ENCODE measurements at places on chromosomes 3 and 15. TPM values are rescaled to one million over a fixed set of nuclear protein-coding genes. Genes with fewer than 3 reads are reported as not detected.

The PIERCE2 gene
- total RNA-seq = 1.4 TPM

The PLEKHO2 gene
- total RNA-seq = 7.5 TPM

The HRH1 gene
- 0.28 TPM for total RNA-seq

The TF gene
- total RNA-seq = 0.50 TPM

The MCF2L2 gene
- total RNA-seq = 2.7 TPM

- DNase-seq = no peak
Observed at GRCh38 chr3:176347424-176348146, 849.7 kb downstream of the TBL1XR1 start.

DNA sequence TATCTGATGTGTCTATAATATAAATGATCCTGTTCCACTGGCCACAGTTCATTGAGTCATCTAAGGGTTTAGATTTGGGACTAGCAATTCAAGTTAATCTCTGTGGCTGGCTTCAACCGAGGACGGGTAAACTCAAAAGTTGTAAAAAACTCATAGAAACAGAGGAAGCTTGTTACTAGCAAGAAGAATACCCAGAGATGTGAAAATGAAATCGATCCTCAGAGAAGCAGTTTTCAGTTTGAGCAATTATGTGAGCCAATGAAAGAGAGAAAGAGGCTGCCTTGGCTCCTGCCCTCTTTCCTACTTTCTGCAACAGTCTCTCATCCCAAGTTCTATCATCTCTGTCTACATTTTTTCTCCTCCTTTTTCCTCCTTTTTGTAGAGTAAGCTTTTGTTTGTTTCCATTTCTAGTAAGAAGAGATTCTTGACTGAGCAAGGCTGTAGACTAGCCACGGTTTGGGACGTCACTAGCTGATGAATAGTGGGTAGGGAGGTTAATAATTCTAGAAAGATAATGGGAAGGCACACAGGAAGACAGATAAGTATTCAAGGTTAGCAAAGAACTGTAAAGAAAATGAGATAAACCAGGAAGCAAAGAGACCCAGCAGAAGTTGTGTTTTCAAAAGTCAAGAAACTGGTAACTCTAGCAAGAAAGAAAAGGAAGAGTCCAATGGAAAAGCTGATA lies 298.9 kb upstream of the NR2F2 start:
- no peak for DNase-seq

- DNase-seq = peak; percentile 41
Observed at GRCh38 chr3:127970966-127971592, 56.0 kb downstream of the KBTBD12 start.

GRCh38 chr3:190848870-190849269 lies 13.6 kb downstream of the GMNC start:
- no peak for DNase-seq

- no peak for DNase-seq
Observed at GRCh38 chr3:152620395-152620794, 214.5 kb upstream of the P2RY1 start.

The GSK3B gene
- 95.8 TPM for total RNA-seq

The OXTR gene
- total RNA-seq = 8.0 TPM

DNA sequence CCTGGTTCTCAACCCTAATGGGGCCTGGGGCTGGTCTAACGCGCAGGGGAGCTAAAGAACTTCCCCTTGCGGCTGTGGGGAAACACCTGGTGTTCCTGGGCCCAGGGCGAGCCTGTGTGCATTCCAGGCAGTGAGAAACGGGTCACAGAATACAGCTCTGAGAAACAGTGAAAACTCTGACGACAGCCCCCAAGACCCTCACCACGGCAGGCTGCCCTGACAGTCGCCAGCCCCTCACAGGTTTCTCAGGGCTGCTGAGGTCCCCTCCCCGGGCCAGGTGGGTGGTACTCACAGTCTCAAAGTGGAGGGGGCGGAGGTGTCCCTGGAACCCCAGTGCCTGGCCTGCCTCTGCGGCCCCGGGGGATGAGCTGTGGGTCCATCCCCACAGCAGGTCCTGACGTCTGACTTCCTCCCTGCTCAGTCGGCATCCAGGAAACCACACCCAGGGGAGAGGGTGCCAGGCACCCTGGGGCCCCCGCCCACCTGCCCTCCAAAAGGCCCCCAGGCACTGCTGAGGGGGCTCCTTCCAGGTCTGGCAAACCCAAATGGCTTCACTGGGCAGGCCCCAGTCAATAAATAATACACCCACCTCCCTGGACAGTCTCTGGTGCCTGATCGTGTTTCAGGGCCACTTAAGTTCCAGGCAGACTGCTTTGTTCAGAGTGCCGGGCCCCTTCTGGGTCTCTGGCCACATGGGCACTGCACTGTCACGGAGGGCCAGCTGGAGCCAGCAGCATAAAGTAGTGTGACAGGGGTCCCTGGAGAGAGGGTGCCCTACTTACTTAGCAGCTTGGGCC lies 57.7 kb downstream of the IQSEC1 start:
- no peak for DNase-seq

DNA sequence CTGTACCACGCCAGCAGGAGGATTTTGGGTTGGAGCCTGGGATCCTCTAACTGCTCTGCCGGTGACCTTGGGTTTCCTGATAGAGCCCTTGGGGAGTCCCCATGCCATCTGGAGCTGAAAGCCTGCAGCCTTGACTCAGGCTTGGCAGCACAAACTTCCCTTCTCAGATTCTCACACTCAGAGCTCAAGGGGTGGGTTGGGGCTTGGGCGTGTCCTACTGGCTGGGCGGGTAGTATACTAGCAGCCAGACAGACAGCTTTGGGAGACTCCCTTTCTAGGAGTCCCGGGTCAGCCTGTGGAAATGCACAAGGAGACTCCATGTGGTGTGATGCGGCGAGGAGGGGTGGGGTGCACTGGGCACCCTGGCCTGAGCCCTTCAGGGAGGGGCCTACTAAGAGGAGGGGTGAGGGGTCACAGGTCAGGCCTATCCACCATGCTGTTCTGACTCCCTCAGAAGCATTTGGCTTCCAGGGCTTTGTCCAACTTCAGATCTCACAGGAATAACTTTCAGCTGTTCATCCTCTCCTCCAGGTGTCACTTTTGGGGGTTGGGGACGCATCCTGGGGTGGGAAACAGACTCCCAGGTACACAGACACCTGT lies 21.6 kb upstream of the PLXNA1 start:
- peak; percentile 78 for DNase-seq

GRCh38 chr15:63291507-63291906 lies 14.1 kb downstream of the APH1B start:
- DNase-seq = peak; percentile 21

The SERPINI2 gene
- total RNA-seq = not detected

Data from mammary epithelial cell (primary cell).